ENCODE measurements at places on chromosomes 3 and 15. TPM values are rescaled to one million over a fixed set of nuclear protein-coding genes. Genes with fewer than 3 reads are reported as not detected.

GOLGA6B gene
- not detected for total RNA-seq

PP2D1 gene
- total RNA-seq: not detected

PAK6 gene
- not detected for total RNA-seq

TMOD2 gene
- total RNA-seq: 5.9 TPM

TTLL13 gene
- not detected for total RNA-seq

DNA sequence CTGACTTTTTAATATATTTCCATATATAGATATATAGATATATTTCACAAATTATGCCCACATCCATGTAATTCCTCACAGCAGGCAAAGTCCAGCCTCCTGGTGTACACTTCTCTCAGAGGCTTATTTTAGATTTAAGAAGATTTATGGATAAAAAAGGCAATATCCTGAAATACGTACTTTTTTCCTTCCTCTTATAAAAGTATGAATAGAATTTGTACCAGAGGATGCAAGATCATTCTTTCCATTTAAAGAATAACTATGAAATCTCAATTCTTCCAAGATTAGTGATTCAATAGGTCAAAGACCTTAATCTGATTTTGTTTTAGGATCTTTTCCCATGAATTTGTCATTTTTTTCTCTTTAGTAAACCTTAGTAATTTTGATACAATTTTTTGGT is 597.9 kb upstream of the TBL1XR1 start:
- DNase-seq: no peak

DNA sequence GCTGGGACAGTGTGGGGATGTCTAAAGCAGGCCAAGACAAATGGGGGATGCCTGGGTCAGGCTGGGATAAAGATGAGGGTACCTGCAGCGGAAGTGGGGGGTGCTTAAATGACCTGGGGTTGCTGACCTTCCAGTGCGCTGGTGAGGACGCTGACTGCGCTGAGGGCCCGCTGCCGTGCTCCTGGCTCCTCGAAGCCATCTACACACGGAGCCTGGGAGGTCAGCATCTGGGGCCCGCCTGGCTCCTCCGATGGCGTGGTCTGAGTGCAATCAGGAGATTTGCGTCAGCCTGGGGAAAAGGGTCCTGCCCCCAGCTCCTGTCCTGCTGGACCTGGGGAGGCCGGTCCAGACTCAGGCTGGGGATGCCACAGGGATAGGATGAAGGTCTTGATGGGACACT is 50.7 kb downstream of the SCN5A start:
- no peak for DNase-seq

DNA sequence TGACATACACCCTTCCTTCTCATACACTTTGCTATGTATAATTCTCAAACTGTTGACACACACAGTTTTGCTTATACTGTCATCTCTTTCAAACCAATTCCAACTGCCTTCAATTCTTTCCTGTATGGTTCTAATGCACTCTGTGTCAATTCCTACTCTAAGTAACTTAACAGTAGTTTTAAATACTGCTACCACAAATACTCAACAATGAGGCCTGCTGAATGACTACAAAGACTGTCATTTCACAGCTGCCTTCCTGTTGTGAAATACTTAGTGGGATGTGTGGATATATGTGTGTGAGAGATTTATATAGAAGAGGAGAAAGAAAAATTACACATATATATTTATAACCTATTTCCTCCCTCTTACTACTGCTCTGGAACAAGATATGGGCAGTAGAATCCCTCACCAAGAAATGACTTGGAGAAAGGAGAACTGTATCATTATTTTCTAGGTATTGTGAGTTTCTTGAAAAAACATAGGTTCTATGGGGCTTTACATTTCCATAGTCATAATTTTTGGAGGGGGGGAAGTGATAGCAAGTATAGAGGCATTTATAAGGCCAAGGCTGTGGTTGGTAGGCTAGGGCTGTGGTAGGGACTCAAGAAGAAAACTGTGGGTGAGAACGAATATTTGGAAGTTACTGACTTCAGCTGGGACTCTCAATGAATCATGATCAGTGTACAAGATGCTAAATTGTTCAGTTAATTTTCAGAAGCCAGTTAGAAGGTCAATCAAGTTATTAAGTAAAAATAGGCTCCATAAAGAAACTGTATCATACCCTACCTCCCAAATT is 88.7 kb downstream of the ANKRD28 start:
- DNase-seq: peak; percentile 82

DNA sequence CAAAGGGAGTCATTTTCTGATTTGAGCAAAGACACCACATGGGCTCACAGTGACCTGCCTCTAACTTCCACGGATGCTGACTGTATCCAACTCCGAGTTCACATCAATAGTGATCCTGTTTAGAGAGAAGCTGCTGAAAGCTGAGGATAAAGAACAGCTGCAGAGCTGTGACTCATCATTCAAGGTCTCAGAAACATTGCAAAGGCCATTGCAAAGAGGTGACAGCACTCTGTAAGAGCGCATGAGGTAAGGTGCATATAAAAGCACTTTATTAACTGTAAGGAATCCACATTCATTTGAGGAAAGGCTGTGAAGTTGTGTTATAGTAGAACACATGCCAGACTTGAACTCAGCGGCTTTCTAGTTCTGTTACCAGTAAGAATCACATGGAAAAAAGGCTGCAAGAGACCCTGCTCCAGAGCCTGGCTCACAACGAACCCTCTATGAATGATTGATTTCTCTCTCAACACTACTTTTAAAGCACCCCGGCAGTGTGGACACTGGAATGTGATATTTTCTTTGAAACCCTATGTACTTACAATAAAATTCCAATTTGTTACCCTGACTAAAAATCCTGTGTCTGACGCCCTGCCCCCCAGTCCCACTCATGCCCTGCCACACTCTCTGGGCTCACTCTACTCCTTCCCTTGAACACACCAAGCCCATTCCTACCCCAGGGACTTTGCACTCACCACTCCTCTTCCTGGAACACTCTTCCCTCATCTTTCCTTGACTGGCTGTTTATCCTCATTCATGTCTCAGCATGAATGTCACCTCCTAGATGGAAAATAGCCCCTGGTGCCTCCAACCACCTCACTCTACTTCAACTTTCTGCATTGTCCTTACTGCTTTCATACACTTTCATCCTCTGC is 111.2 kb downstream of the LSM3 start:
- peak; percentile 87 for DNase-seq

GRCh38 chr3:174430986-174431385 is 428.1 kb upstream of the NAALADL2 start:
- no peak for DNase-seq

GRCh38 chr3:14744556-14744955 is 69.6 kb downstream of the C3orf20 start:
- no peak for DNase-seq

DNA sequence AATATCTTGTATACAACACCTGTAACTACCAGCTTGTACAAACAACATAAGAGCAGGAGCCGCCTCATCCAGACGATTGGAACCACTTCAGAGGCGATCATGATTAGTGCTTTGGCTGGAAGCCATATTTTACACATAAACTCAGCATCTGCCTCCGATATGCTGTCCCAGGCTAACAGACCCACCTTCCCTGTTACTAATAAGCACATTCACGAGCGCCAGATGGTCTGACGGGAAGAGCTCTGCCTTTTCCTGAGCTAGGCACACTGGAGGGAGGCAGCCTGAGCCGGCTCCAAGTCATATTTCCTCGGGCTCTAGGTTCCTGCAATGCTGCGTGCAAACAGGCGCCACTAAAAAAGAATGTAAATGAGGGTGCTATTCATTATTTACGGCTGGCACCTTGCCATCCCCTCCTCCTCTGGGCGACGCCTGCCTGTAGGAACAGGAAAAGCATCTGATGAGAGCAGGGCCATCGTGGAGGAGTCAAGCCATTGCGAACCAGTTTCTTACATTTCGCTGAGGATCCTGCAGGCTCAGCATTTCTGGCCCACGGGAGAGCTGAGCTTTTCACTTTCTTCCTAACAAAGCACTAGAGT is 98.2 kb downstream of the ANXA2 start:
- peak; percentile 65 for DNase-seq

- peak; percentile 10 for DNase-seq
These were observed 91.8 kb downstream of the TOP2B start for GRCh38 chr3:25572919-25573385.
